Stimulated activated CD8-positive, alpha-beta memory T cell treated with anti-CD3 and anti-CD28 coated beads, Interleukin-15, amount 100 ng/mL, for 24 hours (primary cell): ENCODE measurements at places on chromosomes 11 and 22.

DNA sequence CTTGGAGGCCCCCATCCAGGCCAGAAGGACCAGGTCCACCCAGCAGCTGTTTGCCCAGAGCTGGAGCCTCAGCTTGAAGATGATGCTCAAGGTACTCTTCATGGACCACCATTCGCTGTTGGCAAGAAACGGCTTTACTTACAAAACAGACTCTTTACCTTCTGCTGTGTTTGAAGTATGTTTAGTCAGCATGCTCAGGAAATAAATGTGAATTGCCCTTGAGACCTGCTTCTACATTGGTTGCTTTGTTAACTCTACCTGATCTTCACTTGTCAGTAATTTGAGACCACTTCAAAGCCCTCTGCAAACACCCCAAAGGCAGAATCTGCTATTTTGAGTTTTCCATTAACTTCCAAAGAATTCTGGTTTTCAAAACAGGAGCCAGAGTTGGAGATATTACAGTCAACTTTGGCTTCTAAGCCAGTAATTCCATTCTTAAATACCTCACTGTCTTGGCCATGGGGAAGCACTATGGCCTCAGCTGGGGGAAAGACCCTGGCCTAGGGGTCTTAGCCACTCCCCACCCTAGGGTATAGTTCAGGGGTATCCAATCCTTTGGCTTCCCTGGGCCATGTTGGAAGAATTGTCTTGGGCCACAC lies 2.7 kb downstream of the UQCR10 start:
- no peak for DNase-seq

DNA sequence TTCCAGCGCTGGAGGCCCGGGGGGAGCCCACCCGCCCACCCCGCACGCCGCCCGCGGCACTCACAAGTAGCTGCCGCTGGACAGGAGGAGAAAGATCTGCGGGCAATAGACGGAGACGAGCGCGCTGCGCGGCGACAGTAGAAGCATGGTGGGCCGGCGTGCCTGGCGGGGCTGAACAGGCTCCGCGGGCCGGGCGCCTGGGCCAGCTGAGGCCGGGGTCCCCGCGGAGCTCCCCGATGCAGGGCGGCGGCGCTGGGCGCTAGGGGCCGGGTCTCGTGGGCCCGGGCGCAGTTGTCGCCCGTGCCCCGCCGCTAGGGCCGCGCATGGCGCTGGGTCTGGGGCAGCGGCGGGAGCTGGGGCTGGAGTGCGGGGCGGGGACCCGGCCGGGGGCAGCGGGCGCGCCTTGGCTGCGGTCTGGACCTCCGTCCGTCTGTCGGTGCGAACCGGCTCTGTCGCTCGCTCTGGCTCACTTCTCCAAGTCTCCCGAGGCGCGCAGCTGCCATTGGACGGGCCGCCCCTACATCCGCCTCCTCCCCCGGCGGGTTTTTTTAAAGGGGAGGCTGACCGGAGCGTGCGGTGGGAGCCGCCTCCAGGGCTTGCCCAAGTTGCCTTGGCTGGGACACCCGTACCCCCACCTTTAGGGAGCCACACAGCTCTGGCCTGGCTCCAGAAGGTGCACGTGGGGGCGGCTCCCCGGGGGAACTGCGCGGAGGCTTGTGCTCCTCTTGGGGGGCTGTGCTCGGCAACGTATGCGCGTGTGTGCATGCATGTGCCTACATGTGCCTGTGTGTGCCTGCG lies 4.7 kb downstream of the WNT7B start:
- no peak for DNase-seq

GRCh38 chr22:32584650-32585049 lies 110.0 kb downstream of the FBXO7 start:
- DNase-seq = no peak

DNA sequence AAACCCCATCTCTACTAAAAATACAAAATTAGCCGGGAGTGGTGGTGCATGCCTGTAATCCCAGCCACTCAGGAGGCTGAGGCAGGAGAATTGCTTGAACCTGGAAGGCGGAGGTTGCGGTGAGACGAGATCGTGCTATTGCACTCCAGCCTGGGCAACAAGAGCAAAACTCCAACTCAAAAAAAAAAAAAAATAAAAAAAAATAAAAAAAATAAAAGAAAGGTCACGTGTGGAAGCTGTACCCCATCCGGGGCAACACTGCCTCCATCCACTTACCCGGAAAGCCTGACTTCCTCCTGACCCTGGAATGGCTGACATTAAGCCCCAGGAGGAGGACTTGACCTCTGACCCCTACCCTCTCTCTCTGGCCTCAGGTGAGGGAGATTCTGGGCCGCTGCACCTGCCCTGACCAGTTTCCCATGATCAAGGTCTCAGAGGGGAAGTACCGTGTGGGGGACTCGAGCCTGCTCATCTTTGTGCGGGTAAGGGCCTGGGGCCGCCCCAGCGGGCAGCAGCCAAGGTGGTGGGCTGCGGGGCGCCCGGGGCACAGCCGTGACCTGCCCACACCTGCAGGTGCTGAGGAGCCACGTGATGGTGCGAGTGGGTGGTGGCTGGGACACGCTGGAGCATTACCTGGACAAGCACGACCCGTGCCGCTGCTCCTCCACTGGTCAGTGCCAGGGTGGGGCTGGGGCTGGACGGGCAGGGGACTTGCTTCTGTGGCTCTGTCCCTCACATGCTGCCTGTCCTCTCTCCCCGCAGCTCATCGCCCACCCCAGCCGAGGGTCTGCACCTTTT lies 3.8 kb downstream of the GAS2L1 start:
- DNase-seq = no peak

GRCh38 chr11:44581246-44581645 lies 15.8 kb downstream of the CD82 start:
- no peak for DNase-seq

- no peak for DNase-seq
Measured at GRCh38 chr11:118917481-118918127, 8.1 kb downstream of the BCL9L start.

DNA sequence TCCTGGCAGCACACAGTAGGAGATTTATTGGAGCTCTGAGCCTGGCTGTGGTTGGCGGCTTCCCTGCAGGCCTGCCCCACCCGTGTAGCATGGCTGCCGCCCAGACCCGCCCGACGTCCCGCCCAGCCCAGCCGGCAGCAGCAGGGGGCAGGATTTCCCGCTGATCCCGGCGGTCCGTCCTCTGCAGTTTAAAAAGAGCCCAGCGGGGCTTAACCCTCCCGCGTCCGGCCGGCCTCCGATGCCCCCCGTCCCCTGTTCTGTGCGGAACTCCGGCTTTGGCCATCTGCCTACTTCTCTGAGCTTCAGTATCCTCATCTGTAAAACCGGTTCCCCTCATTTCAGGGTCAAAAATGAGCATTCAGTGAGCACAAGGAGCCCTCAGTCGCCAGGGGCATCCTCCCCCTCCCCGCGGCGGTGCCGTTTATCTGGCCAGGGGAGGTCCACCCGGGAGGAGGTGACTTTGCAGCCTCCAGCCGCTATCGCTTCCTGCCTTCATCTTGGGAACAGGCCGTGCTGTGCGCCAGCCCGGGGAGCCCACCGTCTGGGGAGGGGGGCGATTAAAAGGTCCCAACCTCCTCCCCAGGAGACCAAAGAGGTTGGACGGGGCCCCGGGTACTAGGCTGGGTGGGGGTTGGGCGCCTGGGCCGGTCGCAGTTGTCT lies at the start of gene GAS2L1:
Gene GAS2L1, plus strand, starts transcription at position 476 of the 660 bp plus-strand sequence. CDS start 1,456 bp downstream, outside the sequence.
- DNase-seq = no peak

DNA sequence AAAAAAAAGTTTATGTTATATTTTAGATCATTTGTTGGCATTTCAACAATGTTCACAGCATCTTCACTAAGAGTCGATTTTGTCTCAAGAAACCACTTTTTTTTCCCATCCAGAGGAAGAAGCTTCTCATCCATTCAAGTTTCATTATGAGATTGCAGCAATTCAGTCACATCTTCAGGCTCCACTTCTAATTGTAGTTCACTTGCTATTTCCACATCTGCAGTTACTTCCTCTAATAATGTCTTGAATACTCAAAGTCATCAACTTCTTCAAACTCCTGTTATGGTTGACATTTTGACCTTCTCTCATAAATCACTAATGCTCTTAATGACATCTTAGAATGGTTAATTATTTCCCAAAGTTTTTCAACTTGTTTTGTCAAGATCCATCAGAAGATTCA lies 61.3 kb upstream of the CHORDC1 start:
- DNase-seq = no peak

GRCh38 chr11:75147191-75147874 lies 3.6 kb upstream of the SLCO2B1 start:
- DNase-seq = no peak

DNA sequence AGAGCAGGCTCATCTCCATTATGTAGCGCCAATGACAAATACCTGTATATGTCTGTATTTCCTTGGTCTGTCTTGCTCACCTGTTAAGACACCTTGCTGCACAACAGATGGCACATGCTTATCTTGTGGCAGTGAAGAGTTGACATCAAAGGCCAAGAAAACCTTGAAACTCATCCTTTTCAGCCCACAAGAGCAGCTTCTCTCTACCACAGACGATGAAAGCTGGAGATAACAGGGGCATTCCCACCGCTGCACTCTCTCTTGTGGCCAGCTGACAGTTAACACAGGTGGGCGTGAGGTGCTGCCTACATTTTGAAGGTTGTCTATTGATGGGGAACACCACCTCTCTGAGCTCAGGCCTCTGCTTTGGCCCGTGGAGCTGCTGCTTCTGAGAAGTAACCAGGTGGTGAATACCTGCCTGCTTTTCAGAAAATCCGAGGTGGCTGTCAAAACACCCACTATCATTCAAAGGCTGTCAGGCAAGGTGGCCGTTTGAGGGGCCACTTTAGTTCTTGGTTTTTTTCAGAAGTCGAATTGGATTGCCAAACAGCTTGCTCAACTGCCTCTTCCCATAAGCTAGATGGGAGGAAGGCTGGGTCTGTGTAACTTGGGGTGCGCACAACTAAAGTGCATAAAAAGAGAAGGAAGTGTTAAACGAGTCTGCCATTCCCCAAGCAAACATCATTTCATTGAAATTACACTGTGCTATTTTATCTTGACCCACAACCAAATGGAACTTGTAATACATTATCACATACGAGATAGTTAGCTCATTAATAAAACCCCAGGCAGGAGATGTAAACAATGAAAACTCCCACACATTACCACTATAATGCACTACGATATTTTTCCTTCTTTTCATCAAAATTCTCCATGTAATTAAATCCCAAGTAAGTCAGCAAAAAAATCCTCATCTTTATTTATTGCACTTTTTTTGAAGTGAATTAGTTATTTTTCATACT lies 87.1 kb upstream of the RAG2 start:
- no peak for DNase-seq

GRCh38 chr11:11971906-11972547 lies 36.4 kb downstream of the DKK3 start:
- DNase-seq = no peak

DNA sequence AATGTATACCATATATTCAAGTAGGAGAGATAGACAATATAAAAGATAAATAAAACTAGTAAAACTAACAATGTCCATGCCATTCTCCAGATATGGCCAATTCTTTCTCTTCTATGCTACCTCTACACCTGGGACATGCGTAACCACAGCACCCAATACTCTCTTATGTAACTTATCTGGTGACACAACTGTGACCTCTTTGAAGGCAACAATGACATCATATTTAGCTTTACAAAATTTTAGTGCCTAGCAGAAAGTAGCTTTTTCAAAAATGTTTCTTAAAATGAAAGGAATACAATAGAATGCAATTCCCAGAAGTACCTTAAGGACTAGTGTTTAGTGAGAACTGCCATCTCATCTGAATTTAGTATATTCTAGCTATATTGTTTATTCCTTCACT lies 36.8 kb downstream of the CDON start:
- DNase-seq = no peak

- DNase-seq = no peak
Measured at GRCh38 chr11:535210-535518, 212 bp downstream of the HRAS start.

GRCh38 chr11:115939731-115940421 lies 435.7 kb upstream of the CADM1 start:
- no peak for DNase-seq

GRCh38 chr11:86186386-86186785 lies 58.2 kb upstream of the EED start:
- DNase-seq = no peak

DNA sequence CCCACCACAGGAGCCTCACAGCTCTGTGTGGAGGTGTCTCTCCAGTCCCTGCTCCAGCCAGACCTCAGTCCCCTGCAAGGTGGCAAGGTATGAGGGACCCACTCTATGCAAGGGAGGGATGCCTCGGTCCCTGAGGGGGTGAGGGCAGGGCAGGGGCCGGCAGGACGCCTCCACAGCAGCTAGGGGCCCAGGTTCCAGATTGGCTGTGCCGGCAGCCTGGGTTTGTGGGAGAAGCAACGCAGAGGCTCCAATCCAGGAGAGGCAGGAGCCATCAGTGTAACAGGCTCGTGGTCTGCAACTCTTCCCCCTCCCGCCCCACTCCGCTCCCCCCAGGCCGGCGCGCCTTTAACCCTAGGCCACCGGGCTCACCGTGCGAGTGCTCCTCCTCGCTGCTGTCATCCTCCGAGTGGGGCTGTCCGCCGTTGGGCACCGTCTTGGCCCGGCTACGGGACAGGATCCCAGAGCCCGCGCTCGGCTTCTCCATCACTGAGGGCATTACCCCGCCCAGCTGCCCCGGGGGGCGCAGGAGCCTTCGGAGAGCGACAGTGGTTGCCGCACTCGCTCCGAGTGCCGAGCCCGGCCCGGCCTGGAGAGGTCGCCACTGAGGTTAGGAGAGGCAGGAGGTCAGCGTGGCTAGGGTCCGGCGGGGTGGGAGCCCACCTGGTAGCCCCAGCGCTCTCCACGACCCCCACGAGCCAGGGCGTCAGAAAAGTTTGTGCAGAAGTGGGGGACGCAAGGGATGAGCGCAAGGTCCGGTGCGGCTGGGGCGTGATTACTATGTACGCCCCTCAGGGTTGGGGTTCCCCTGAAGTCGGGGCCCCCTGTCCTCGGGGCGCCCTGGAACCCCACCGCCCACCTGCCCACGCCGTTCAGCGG lies 765 bp downstream of the RCOR2 start:
- DNase-seq = no peak

- DNase-seq = no peak
Measured at GRCh38 chr11:109818290-109818689, 274.9 kb upstream of the ZC3H12C start.

- DNase-seq = no peak
Measured at GRCh38 chr22:49015993-49016908, 811.4 kb downstream of the BRD1 start.

DNA sequence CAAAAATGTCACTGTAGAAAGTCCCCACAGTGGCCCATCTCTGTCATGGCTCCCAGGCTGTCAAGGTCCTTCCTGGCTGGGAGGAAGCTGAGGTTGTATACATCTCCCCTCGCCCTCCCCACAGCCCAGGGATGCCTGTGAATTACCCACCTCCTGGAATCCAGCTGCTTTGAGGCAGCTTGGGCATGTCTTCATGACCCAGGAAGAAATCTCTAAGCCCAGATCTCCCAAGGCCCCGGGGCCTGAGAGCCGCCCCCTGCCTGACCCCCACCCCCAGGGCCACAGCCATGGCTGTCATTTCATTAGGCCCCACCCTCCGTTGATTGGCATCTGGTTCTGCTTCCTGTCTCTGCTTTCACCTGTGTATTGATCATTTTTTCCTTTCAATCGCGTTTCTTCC lies 207.5 kb downstream of the TBC1D22A start:
- DNase-seq = no peak

- no peak for DNase-seq
Measured at GRCh38 chr22:45000330-45000729, 9.5 kb downstream of the PHF21B start.
